ENCODE measurements at places on chromosomes 16 and 17. TPM values are rescaled to one million over a fixed set of nuclear protein-coding genes. Genes with fewer than 3 reads are reported as not detected.

The RNF222 gene
- polyA plus RNA-seq, result 0.06 TPM

The DPEP2 gene
- polyA plus RNA-seq, result 1.9 TPM

The TRPV3 gene
- 4.0 TPM for polyA plus RNA-seq

The HES7 gene
- not detected for polyA plus RNA-seq

The ATP1B2 gene
- 31.5 TPM for polyA plus RNA-seq

The RHBDL3 gene
- polyA plus RNA-seq, result 1.6 TPM

The TCAP gene
- 1.8 TPM for polyA plus RNA-seq

The HSPB9 gene
- 0.43 TPM for polyA plus RNA-seq

DNA sequence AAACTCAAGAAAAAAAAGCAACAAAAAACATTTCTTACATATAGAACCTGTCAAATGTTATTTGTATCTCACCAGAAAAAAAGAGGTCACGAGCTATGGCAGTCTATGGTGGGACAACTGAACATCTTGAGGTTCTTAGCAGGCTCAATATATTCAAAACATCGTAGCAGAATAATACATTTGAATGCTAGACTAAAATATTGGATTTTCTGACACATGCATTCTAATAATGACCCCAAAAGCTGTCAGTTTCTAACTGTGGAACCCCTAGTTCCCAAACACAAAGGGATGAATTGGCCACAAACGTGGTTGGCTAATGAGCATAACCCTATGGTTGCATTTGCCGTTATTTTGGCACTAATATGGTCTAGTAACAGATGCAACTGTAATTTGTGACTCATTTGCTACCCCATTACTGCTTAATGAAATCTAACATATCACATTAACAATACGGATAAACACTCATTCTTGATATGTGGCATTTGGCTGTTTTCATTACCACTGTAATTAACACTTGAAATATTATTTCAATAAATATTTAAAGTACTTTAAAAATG is 81.2 kb downstream of the TOX3 start:
- no peak for DNase-seq

DNA sequence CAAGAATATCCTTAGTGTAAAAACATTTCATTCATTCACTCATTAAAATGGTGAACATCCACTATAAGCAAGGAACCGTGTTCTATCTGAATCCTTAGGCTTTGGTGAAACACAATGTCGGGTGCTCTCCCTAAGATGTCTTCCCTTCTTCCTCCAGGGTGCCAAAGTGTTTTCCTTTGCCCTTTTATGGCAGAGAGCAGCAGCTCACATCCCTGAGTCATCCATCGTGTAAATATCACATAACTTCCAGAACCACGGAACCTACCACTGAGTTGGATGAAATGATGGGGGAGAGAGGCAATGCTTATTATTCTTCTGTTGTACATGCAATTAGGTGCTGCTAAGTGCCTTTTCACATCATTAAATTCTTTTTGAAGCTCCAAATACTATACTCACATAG is 50.2 kb downstream of the DNAH3 start:
- DNase-seq, result no peak

GRCh38 chr16:13921328-13921727 is 1.4 kb downstream of the ERCC4 start:
- DNase-seq, result no peak

- no peak for DNase-seq
Measured at GRCh38 chr16:82182266-82183003, 12.4 kb upstream of the MPHOSPH6 start.

- DNase-seq, result no peak
Measured at GRCh38 chr17:80846932-80847331, 144.7 kb upstream of the CHMP6 start.

DNA sequence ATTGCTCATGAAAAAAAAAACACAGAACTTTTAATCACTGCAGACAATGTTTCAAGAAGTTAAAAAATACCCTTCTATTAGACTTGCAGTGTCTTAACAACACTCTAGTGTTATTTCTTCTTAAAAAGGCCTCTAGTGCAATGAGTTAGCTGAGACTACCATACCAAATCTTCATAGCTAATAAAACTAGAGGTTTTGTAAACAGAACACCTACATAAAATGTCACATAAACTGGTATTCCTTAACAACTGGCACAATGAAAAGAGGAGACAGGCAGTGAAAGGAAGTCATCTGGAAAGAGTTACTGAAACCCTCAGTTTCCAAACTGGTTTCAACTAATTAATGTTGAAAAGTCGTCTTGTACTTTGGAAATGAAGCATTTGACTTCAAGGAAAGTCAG is 394.2 kb upstream of the PMFBP1 start:
- DNase-seq, result no peak

DNA sequence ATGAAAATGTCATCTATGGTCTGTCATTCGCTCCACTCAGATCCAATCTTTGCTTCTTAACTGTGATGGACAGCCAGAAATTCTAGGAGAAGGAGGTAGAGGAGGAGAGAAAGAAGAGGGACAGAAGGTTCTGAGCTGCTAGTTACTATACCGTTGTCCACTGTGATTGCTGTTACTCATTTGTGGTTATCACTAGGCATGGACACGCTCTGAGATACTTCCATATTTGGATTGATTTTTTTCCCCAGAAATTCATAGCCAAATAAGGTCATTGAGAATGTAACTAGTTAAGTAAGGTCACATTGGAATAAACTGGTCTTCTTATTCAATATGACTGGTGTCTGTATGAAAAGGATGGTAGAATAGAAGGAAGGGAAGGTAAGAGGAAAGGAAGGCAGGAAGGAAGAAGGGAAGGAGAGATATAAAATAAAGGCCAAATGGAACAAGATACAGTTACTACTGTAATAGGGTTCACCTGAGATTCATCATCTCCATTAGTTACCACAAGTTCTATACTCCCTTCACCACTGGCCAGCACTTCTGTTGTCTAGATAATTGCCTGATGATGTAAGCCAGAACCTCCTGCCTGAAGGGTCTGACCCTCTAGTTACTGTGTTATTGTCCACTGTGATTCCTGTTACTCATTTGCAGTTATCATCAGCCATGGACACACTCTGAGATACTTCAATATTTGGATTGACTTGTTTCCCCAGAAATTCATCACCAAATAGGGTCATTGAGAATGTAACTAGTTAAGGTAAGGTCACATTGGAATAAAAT is 2.9 kb downstream of the KRTAP9-7 start:
- no peak for DNase-seq

GRCh38 chr16:11506741-11507305 is 79.9 kb downstream of the LITAF start:
- DNase-seq, result no peak

- DNase-seq, result no peak
Measured at GRCh38 chr17:75111777-75112335, 2.1 kb downstream of the ARMC7 start.

DNA sequence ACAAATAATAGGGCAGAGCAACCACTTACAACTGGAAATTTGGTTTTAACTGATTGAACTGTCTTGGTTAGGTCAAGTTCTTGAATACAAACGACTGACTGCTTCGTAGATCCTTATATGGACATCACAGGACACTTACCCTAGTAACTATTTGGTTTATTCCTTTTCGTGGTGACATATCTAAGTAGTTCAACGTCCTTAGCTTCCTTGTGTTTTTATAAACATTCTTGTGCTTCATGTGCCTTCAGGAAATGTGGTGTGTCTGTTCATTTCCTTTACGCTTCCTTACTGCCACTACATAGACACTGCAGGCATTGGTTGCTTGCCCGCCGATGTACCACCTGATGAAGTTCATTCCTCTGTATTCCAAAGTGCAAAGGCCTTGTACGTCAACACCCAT is 59.3 kb downstream of the USP10 start:
- no peak for DNase-seq

Data from right lung (tissue), 10 donors.